ENCODE measurements at places on chromosomes 2 and 18.

- DNase-seq, result no peak
These were observed 32.2 kb downstream of the THADA start for GRCh38 chr2:43563679-43564078.

DNA sequence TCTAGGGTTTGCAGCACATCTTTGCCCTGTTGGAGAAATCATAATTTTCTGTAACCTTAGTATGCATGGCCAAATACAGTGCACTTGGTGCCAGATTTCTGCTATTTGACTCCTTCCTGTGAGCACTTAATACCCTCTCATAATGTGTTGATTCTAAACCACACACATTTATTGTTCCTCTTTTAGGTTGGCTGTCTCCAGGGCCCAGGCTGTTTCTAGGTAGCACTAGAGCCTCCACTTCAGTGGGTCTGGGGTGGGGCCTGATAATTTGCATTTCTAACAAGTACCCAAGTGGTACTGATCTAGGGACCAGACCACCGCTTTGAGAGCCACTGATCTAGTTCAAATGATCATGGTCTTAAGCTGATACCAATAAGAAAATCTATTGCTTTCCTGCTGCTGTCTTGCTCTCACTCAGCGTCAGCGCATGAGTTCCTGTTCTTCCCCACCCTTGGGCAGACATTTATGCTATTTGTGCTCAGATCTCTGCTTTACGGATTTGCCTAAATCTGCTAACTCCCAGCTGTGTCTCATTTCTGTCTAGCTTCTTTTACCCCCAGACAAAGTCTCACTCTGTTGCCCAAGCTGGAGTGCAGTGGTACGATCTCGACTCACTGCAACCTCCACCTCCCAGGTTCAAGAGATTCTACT is 7.4 kb downstream of the PTRHD1 start:
- DNase-seq, result no peak

- DNase-seq, result no peak
These were observed 24.6 kb upstream of the KCMF1 start for GRCh38 chr2:84946204-84947009.

GRCh38 chr18:79519751-79520477 is 124.2 kb downstream of the NFATC1 start:
- no peak for DNase-seq

GRCh38 chr2:9813312-9814128 is 29.8 kb upstream of the TAF1B start:
- DNase-seq, result peak; percentile 49

GRCh38 chr2:179349670-179350303 is 85.2 kb upstream of the SESTD1 start:
- no peak for DNase-seq

DNA sequence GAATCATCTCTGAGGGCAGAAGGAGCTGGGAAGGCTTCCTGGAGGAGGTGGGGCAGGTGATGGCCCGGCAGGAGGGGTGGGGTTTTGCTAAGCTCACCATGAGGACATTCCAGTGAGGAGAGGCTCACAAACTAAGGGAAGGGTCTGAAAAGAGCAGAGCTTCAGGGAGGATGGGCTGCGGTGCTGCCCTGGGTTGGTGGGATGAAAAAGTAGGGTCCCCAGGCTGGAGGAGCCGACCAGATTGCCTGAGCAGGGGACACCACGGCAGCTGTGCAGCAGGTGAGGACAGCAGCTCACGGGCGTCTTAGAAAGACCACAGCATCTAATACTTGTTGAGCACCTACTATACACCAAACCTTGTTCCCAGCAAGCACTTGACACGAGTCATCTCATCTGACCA is 82.2 kb downstream of the DYSF start:
- DNase-seq, result no peak

- DNase-seq, result no peak
These were observed 71.9 kb downstream of the TCF4 start for GRCh38 chr18:55515941-55516710.

DNA sequence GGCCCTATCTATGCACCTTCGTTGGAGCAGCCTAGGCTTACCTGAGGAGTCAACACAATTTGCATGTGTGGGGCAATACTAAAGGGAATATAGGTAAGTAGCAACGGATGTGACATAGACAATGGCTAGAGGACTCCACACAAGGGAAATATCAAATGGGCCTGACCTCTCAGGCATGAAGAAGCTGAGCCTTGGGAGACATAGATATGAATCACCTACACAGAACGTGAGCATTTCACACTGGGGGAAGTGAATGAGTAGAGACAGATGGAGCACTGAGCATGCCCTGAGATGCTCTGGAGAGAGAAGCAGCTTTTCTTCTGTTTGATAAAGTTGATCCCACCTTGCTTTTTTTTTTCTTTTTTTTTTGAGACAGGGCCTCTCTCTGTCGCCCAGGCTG is 97.9 kb downstream of the ATL2 start:
- no peak for DNase-seq

All from T-helper 17 cell (primary cell).